Bone marrow (tissue), 2 donors: ENCODE measurements at places on chromosomes 4 and X.
A peak's percentile ranks its signal among the peaks of the same experiment; 100 is the strongest.

DNA sequence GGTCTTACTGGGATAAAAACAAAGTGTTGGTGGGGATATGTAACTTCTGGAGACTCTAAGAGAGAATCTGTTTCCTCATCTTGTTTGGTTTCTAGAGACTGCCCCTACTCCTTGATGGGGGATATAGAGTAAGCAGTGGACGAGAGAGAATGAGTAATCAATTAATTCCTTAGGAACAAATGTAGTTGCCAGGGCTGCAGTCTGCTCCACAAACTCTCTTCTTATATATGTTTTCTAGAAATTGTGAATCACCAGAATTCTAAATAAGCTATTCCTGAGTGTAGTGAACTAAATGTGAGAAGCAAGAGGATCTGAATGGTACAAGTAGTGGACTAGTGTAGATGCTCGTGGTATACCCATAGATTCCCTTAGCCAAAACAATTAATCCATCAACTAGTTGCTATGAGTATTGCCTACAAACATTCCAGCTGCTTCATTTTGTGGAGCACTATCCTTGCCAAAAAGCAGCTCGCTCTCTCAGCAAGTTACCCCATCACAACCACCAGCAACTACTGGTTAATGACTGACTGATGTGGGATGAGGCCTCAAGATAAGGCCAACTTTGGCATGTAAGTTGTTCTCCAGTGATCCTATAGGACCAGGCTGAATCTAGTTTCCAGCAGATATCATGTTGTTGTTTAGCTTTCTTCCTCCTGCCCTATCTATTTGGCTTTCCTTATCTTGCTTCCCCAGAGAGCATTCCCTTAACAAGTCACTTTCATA is 273.0 kb downstream of the SLC7A11 start:
- DNase-seq = no peak

DNA sequence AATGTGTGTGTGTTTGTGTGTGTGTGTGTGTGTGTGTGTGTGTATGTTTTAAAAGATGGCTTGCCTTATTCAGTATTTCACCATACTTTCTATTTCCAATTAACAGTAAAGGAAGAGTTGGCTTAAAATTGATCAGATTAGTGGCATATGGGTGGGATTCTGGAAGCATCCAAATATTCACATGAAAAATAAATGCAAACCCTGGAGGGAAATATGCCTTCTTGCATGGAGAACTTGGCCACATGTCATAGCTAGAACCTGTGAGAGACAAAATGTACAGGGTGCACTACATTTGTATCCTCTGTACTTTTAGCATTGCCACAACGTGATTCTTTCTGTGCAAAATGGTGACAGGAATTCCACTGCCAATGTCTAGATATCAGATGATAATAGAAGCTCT is 589.6 kb downstream of the ZNF674 start:
- no peak for DNase-seq

DNA sequence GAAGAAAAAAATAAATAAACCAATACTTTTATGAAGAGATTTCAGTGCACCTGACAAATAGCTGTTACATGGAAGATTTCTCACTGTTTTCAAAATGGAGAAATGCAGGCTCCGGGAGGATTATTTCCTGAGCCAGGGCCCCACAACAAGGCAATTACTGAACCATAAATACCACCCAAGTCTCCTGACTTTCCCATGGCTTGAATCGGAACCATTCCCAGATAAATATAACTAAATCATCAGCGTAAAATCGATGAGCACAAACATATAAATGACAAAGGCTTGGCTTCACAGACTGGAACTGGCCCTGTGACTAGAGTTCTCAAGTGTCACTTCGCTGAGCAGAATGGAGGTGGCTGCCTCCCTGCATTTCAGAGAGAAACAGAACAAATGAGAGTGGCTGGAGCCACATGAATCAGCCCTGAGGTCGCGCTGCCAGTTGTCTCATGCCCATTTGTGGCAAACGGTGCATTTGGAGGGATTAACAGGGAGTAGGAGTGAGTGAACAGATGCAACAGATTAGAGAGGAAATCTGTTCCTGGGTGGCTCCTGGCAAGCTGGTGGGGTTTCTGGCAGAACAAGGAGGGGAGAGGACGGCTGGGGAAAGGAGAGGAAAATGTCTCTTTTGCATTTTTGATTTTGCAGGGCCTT is 57.3 kb upstream of the STIM2 start:
- no peak for DNase-seq

GRCh38 chr4:156858071-156858470 is 113.5 kb downstream of the PDGFC start:
- no peak for DNase-seq

- DNase-seq = peak; percentile 5
These were observed 38.9 kb downstream of the PDHA1 start for GRCh38 chrX:19382555-19383145.

- DNase-seq = no peak
These were observed 25.7 kb downstream of the BOD1L1 start for GRCh38 chr4:13601848-13602247.

DNA sequence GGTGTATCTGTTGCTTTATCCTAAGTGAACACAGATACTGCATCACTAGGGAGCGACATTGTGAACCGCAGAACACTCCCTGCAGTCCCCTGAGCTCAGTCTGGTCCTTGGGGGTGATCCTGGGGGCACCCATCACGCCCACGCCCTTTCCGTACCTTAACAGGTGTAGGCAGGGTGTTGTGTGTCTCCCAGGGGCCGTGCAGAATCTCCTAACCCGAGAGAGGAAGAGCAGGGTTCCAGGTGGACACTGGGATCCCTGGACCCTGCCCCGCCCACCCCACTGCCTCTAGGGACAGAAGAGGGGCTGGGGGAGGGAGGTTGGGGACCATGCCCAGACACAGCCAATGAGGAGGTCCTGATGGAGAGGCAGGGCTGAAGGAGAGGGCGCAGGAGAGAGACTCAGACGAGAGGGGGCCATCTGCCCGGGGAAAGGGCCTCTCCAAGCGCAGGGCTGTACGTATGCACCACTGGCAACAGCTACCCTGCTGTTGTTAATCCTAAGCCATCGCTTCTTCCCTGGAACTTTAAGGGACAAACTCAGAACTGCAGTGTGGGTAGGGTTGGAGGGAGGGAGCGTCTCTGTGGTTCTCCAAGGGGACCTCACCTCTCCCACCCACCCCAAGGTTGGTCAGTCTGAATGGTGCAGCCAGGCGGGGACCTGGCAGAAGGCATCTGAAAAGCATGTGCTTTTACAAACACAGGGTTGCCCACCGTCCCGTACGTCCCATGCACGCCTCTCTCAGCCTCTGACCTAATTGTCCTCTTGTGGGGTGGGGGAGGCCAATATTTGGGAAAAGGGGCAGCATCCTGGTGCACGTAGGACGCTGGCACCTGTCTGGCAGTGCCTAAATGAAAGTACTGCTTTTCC is 2.5 kb downstream of the P2RY8 start:
- peak; percentile 12 for DNase-seq

GRCh38 chrX:31268359-31268758 is 196.5 kb upstream of the FTHL17 start:
- DNase-seq = no peak

DNA sequence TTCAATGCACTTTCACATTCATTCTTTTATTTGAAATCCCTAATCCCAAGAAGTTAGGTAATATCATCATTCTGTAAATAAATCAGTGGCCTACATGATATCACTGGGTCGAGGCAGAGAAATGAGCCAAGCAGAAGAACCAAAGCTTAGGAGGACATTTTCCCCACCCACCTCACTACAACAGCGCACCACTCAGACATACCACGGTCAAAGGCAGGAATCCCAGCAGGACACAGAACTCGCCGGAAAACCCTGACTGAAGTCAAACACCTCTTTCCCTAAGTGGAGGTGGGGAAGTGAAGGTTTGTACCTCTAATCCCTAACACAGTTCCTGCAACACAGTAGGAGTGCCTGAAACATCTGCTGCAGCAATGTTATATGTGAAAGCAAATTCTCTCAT is 21.5 kb downstream of the RELL1 start:
- no peak for DNase-seq

DNA sequence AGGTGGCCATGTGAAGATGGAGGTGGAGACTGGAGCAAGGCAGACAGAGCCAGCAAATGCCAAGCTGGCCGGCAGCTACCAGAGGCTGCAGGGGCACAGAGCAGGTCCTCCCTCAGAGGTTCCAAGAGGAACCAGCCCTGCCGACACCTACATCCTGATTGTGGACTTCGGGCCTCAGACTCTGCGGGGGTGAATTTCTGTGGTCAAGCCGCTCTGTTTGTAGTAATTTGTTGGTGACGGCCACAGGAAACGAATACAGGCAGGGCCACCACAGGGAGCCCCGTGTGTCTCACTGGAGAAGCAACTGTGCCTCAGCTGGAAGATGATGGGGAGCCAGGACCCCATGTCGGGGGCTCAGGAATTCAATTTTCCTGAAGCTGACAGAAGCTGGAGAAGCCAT is 28.3 kb downstream of the ZFYVE28 start:
- no peak for DNase-seq

- DNase-seq = no peak
These were observed 168.0 kb downstream of the CDS1 start for GRCh38 chr4:84750960-84751283.

DNA sequence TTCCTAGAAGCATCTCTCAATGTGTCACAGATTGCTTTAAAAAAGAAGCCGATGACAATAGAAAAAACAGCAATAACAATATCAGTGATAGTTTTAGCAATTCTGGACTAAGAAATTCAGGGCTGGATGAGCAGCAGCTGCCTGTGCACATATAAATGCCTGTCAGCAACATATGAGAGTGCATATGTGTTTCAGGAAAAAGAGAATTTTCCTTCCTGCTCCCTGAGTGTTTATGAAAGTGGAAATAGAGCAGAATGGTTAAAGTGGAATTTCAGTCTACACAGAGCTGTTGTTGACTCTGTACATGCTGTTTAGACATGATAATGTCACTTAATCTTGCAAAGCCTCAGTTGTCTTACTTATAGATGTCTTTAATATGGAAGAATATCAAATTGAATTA is 164.4 kb upstream of the PCDH7 start:
- no peak for DNase-seq

GRCh38 chr4:119788349-119789266 is 160.0 kb upstream of the PDE5A start:
- no peak for DNase-seq

DNA sequence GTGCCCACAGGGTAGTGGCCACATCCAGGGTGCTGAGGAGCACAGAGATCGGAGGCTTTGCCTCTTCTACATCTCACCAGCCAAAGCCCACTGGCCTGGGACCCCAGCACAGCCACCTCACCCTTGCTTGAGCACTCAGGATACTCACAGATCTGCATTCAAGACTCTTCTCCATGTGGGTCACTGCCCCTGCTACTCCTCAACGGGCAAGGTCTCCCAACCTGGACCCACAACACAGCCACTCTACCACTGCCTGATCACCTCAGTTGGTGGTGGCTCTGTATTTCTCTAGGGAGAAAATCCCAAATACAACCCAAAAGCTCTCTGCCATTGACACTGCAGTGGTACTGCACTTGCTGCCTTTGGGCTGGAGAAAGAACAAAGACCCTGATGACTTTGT is 190.3 kb upstream of the KLHL4 start:
- no peak for DNase-seq

GRCh38 chrX:62931625-62932024 is 419.5 kb downstream of the SPIN4 start:
- DNase-seq = no peak

GRCh38 chrX:40207626-40208025 is 109.9 kb upstream of the BCOR start:
- peak; percentile 0 for DNase-seq

- no peak for DNase-seq
These were observed 164.9 kb downstream of the RNF150 start for GRCh38 chr4:140968371-140968770.

- DNase-seq = no peak
These were observed 21.0 kb upstream of the EFNB1 start for GRCh38 chrX:68807818-68808217.

DNA sequence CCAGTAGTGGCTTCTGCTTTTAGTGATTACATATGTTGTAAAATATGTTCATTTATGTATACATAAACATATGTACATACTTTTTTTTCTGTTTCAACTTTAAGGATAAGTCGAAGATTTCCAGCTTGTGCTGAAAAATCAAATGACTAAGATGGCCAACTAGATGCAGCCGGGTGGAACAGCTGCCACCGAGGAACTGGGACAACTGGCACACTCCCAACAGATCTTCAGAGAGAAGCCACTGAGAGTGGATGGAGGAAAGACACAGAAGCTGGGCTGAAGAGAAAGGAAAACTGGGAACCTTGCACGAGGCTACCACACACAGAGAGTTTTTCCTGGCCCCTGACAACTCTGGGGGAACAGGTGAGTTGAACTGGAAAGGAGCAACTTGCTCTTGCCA is 207.5 kb downstream of the FAM47B start:
- no peak for DNase-seq

- DNase-seq = no peak
These were observed 28.9 kb downstream of the OFD1 start for GRCh38 chrX:13763489-13763888.

DNA sequence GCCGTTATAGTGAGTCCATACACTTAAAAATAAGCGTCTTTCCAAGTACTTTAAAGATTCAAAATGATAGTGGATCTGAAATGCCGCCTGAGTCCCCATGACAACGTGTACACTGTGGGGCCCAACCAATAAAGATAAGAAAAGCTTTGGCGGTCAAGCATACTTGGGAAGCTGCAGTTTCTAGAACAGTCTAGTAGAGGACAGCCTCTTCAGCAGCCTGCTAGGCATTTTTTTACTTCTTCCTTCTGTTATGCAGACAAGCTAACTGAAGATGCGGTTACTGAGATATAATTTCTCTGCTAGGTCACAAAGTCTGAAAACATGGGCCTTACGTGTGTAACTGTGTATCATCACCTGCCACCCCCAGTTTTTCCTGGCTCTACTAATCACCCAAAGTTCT is 402 bp upstream of the UPRT start:
- no peak for DNase-seq

DNA sequence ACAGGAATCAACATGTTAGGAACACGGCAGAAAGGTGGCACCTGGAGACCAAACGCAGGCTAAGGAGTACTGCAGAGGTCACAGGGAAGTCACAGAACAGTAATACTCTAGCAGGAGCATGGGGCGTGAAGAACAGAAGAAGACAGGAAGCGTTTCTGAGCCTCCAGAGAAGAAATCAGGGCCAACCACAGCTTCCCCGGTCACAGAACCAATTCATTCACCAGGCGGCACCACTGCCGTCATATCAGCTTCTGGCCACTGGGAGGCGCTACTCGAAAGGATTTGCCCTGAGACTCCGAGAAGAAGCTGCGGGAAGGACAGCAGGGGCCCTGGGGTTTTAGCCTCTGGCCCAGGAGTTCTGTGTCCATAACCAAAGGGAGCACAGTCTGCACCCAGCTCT is 78.0 kb upstream of the DRD5 start:
- peak; percentile 83 for DNase-seq

- DNase-seq = no peak
These were observed 72.7 kb upstream of the BOD1L1 start for GRCh38 chr4:13700021-13700857.

DNA sequence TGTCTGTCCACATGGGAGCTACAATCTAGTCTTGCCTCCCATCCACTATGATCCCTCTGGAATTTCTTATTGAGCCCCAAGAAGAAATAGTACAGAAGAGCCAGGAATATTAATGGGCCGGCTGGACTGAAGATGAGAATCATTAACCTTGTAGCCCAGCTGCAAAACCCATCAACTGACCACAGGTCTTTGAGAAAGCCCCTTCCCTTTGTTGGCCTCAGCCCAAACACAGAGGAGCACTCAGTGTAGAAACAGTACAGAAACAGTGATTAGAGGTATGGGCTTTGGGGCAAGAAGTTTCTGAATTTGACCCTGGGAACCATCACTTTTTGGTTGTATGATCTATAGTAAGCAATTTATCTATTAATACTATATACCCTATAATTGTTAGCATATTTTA is 76.8 kb upstream of the RAB40AL start:
- no peak for DNase-seq
